ENCODE measurements at places on chromosomes 5 and 9.

- peak; percentile 1 for DNase-seq
Measured at GRCh38 chr5:107669096-107670031, 1.4 kb downstream of the EFNA5 start.

DNA sequence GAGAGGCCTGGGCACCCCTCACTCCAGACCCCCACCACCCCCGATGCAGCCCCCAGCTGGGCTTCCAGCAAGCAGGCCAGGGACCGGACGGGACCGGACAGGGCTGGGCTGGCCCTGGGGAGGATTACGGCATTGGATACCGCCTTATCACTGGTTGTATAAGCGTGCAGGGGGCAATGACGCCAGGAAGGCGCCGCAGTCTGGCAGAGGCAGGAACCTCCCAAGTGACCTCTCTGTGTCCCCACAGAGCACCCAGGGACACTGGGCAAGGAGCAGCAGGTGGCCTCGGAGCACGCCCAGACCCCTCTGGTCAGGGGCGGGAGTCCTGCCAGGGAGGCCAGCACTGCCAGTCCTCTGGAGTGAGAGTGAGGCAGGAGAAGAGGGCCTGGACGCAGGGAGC lies 723 bp upstream of the LCN15 start:
- DNase-seq, result no peak

DNA sequence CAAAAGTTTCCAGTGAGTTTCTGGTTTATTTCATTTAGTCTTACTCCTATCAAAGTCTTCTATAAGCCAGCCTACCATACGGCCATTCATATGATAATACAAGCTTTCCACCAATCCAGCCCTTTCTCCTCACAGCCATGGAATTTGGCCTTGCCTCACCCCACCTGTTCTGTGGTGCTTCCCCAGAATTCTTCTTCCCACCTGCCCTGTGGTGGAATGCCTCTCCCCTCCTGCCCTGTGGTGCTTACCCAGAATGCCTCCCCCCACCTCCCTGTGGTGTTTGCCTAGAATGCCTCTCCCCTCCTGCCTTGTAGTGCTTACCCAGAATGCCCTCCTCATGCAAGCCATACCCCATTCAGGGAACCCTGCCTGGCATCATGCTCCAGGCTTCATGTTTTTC lies 90.3 kb upstream of the APC start:
- DNase-seq, result no peak

- DNase-seq, result no peak
Measured at GRCh38 chr9:35367451-35367850, 122.5 kb upstream of the RUSC2 start.

GRCh38 chr9:14750821-14751220 lies 28.3 kb upstream of the CER1 start:
- DNase-seq, result no peak

DNA sequence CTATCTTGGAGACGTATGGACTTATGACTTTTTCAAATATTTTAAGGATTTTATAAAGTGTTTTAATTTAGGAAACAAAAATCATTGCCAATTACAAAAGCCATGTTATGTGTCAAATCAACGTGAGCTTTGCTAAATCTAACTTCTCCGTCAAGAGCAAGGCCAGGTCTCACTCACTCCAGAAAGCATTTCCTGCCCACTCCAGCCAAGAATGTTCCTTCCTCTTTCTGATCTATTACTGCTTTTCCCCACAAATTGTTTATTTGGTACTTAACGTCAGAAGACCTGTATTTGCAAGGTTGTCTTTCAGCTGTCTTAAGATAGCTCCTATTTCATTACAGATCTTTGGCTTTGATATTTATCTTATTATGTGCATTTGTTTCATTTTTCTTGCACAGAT lies 193.5 kb upstream of the HAPLN1 start:
- no peak for DNase-seq

- no peak for DNase-seq
Measured at GRCh38 chr5:157513182-157513581, 53.2 kb downstream of the NIPAL4 start.

- DNase-seq, result no peak
Measured at GRCh38 chr5:177498013-177498787, 796 bp upstream of the PDLIM7 start.

- no peak for DNase-seq
Measured at GRCh38 chr5:150124111-150124557, 31.5 kb downstream of the PDGFRB start.

DNA sequence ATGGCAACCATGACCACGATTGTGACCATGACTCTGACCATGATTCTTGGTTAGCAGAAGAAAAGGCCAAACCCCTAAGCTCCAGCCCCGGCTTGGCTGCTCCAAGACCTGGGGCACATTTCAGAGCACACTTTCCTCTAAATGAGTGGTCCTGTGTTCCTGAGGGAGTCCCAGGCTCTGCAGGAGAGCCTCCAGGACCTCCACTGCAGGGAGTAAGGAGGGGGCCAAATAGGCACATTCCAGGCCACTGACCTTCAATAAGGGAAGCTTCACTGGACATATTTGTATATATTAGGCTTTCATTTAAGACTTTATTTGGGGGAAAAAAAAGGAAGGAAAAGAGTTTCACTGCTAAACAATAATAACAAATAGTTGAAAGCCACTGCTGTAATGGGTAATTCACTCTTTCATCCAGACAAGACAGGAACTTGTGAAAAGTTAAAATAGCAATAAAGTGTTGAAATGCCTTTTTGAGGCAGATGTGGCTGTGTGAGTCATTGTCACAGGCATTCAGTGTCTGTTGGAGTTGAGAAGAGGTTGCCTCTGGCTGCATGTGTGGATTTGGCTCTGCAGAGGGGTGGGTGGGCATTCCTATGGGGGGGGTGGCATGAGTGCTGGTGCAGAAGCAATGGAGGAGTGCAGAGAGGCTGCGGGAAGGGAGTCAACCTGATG lies 63.9 kb upstream of the TGFBR1 start:
- no peak for DNase-seq

GRCh38 chr5:151926188-151926587 lies 1.5 kb upstream of the GLRA1 start:
- DNase-seq, result no peak

GRCh38 chr9:114244570-114244969 lies 78.3 kb upstream of the ORM1 start:
- DNase-seq, result no peak

DNA sequence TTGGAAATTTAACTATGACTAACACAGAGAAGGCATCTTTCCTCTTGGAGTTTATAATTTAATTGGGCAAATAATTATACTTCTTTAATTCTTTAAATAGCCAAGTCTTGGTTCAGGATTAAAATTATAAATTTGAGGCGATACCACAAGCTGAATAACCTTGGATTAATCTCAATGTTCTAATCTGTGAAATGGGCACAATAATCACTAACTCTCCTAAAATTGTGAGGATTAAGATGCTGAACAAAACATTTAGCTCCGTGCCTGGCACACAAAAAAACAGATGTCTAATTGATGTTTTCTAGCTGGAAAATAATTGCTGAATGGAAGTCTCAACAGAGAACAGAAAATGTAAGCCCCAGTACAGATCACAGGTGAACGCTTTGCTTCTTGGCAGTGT lies 69.7 kb upstream of the TRIM32 start:
- no peak for DNase-seq

GRCh38 chr5:148924817-148925216 lies 98.4 kb downstream of the ADRB2 start:
- no peak for DNase-seq

GRCh38 chr9:4935001-4935672 lies 49.9 kb upstream of the JAK2 start:
- DNase-seq, result no peak

GRCh38 chr9:15205632-15206420 lies 101.2 kb downstream of the TTC39B start:
- DNase-seq, result no peak

Measured in activated CD4-positive, alpha-beta T cell treated with anti-CD3 and anti-CD28 coated beads for 4 hours (primary cell).